Activated CD4-positive, alpha-beta T cell treated with anti-CD3 and anti-CD28 coated beads, Interleukin-10, Interleukin-2, amounts not matched to agents 100 ng/mL and 50 ng/mL, durations not matched to agents 16 hours and 8 hours (primary cell): ENCODE measurements at places on chromosomes 7 and 10.

- no peak for DNase-seq
Measured at GRCh38 chr10:12470719-12471118, 121.4 kb downstream of the CAMK1D start.

- peak; percentile 25 for DNase-seq
Measured at GRCh38 chr10:104327745-104328645, 10.3 kb downstream of the ITPRIP start.

DNA sequence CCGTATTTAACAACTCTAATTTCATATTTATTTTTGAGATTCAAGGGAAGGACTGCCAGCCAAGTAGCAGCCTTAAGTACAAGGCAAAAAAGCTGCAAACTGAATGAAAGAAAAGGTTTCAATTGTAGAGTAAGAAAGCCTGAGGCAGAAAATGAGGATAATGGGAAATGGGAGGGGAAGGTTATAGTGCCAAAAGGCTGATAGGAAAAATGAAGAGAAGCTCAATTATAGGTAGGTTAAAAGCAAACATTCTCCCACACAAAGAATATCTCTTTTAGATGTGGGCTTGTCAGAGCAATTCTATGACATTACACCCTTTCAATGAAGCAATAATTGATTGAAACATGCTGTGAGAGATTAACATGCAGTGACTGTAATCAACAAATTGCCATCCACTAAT is 175.3 kb downstream of the RAPGEF5 start:
- no peak for DNase-seq

DNA sequence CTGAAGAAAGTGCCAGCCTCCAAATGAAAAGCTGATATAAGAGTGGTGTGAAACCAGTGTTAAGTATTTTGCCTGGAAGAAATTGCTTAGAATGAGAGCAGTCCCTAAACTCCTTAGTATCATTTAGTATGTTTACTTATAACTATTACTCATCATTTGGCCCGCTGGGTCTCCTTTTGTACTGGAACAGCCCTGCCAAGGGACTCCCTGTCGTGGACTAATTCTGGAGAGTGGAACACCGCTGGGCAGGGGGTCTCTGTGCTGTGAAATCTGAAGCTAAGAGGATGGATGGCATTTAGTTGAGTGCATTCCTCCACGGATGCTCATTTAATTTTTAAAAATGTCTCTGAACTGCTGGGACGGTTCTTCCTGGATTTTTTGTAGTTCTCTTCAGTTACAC is 889.9 kb upstream of the C7orf33 start:
- no peak for DNase-seq

- peak; percentile 8 for DNase-seq
Measured at GRCh38 chr10:19826712-19827111, 10.5 kb downstream of the PLXDC2 start.

GRCh38 chr10:77417806-77418640 is 219.6 kb downstream of the KCNMA1 start:
- no peak for DNase-seq

- DNase-seq = no peak
Measured at GRCh38 chr10:79938728-79939406, 10.0 kb downstream of the SFTPD start.

DNA sequence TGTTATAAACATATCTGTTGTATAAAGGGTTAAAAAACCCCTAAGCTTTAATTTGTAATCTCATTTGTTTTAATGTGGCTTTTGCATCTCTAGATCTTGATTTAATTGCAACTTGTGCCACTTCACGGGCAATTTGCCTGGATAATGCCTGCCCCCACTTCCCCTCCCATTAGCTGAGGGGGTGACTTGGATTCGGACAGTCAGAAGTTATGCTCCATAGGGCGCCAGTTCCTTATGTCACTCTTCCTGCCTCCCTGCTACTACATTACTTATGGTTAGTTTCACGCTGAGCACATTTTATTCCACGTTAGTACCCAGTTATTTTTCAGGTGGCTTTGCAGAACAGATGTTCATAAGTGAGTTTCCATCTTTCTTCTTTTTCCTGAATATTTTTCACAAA is 1015.2 kb upstream of the PHF14 start:
- DNase-seq = no peak

- DNase-seq = no peak
Measured at GRCh38 chr10:103792547-103792946, 62.8 kb downstream of the SH3PXD2A start.

- no peak for DNase-seq
Measured at GRCh38 chr10:90939648-90940047, 18.8 kb upstream of the ANKRD1 start.

GRCh38 chr7:68155676-68156075 is 1159.0 kb downstream of the TYW1 start:
- no peak for DNase-seq

- no peak for DNase-seq
Measured at GRCh38 chr7:80199051-80199450, 64.4 kb downstream of the GNAI1 start.
